ENCODE measurements at places on chromosomes 11 and 22. TPM values are rescaled to one million over a fixed set of nuclear protein-coding genes. Genes with fewer than 3 reads are reported as not detected.

The NXPE4 gene
- polyA plus RNA-seq: not detected

The SUSD2 gene
- polyA plus RNA-seq: 51.4 TPM

The BATF2 gene
- 0.35 TPM for polyA plus RNA-seq

The UCP3 gene
- polyA plus RNA-seq: 1.5 TPM

- DNase-seq: no peak
Observed at GRCh38 chr11:77126156-77126775, 1.8 kb upstream of the MYO7A start.

DNA sequence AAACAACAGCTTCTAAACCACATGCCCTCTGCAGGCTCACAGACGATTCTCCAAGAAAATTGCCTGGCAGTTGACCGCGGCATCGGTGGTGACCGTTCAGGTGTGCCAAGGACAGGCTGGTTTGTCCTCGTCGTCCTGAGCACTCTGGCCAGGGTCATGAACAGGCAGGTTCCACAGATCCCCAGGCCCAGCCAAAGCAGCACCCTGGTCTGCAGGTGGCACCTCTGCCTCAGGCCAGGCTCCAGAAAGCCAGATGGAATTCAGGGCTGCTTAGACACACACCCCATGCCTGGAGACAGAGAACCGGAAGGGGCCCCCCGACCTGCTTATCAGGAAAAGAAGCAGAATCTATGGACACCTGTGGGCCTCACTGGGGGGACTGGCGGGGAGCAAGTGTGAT, 338.7 kb downstream of the BRD1 start:
- DNase-seq: no peak

DNA sequence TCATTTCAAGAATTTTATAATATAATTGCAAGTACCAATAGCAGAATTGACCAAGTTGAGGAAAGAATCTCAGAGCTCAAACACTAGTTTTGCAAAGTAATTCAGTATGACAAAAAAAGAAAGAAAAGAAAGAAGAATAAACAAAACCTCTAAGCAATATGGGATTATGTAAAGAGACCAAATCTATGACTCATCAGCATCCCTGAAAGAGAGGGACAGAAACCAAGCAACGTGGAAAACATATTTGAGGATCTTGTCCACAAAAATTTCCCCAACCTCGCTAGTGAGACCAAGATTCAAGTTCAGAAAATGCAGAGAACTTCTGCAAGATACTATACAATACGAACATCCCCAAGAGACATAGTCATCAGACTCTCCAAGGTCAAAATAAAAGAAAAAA, 203.7 kb upstream of the DDI1 start:
- no peak for DNase-seq

GRCh38 chr11:58626934-58627483, 4.5 kb downstream of the CNTF start:
- DNase-seq: no peak

- no peak for DNase-seq
Observed at GRCh38 chr22:48794906-48795305, 1032.8 kb downstream of the BRD1 start.

All from A549 (cell line).